Upper lobe of left lung (tissue), 6 donors: ENCODE measurements at places on chromosomes 11 and 22. TPM values are rescaled to one million over a fixed set of nuclear protein-coding genes. Genes with fewer than 3 reads are reported as not detected.

DNA sequence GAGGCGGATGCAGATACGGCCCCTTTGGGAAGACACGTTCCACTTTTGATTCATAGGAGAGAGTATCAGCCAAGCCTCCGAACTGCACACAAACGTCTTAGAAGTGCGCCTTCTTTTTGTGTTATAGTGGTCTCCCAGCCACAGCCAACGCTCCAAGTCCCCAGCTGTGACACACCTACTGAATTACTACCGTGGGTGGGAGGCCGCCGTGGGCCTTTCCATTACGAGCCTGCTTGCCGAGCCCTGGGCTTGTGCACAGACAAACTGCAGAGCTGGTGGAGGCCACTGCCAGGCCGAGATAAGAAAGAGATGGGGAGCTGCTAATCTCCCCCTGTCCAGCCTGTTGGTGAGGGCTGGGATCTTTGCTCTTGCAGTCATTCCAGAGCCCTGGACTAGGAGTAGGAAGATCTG is 761 bp downstream of the HMBS start:
- no peak for DNase-seq

- DNase-seq = no peak
These were observed 1.3 kb downstream of the FAM118A start for GRCh38 chr22:45310977-45311531.

POU2AF2 gene
- total RNA-seq = not detected

DNA sequence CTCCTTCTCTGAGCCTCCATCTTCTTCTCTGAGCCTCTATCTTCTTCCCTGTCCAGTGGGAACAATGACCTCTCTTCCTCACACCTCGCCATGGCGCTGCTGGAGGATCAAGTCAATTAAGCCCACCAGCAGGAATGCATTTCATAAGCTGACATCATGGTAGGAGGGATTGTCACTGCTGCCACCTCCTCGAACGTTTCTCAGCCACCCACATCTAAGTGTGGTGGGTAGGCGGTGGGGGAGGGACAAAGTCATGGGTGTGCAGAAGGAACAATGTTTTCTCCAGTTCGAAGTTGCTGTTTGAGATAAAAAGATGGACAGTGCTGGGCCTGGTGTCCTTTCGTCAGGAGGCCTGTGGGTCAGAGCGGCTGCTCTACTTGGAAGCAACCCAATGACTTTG is 44.0 kb downstream of the DHCR7 start:
- no peak for DNase-seq
